ENCODE measurements at places on chromosomes 7 and 10. TPM values are rescaled to one million over a fixed set of nuclear protein-coding genes. Genes with fewer than 3 reads are reported as not detected.
A peak's percentile ranks its signal among the peaks of the same experiment; 100 is the strongest.

- H3K36me3 ChIP-seq: no peaks in the 10 kb centered on the region
- no peak for DNase-seq
- no peak overlapping the region for H3K27ac ChIP-seq
Measured at GRCh38 chr7:29765490-29765889, 40.8 kb upstream of the WIPF3 start.

GRCh38 chr7:150826061-150826849 is 25.7 kb downstream of the TMEM176A start:
- no peaks in the 10 kb centered on the region for H3K4me1 ChIP-seq
- H3K36me3 ChIP-seq: no peaks in the 10 kb centered on the region
- H3K27ac ChIP-seq: no peak overlapping the region
- peaks cover 2% of the 10 kb centered on the region for H3K27me3 ChIP-seq

SPDYE2 gene
- total RNA-seq: not detected

DNA sequence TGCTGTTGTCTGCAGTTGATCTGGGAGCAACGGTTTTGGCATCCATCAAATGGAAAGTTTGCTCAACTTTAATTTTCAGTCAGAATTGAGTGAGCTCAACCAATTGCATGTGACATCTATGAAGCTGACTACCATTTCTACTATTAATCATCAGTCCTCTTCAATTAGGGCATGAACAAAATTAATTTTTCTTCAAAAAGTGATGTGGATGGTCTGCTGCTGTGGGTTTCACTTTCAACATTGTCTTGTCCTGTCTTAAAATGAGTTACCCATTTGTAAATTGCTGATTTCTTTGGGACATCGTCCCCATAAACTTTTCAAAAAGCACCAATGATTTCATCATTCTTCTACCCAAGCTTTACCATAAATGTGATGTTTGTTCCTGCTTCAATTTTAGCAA is 176.7 kb upstream of the LRRN3 start:
- H3K4me3 ChIP-seq: peak overlapping the region; percentile 49
- H3K36me3 ChIP-seq: peaks cover 6% of the 10 kb centered on the region
- peaks cover 18% of the 10 kb centered on the region for H3K4me1 ChIP-seq
- no peaks in the 10 kb centered on the region for H3K27me3 ChIP-seq
- no peak overlapping the region for H3K27ac ChIP-seq

GRCh38 chr10:25724241-25724640 is 209.8 kb upstream of the MYO3A start:
- no peaks in the 10 kb centered on the region for H3K4me1 ChIP-seq
- no peak for DNase-seq
- no peak overlapping the region for H3K4me3 ChIP-seq
- H3K27me3 ChIP-seq: peaks cover 5% of the 10 kb centered on the region

DNA sequence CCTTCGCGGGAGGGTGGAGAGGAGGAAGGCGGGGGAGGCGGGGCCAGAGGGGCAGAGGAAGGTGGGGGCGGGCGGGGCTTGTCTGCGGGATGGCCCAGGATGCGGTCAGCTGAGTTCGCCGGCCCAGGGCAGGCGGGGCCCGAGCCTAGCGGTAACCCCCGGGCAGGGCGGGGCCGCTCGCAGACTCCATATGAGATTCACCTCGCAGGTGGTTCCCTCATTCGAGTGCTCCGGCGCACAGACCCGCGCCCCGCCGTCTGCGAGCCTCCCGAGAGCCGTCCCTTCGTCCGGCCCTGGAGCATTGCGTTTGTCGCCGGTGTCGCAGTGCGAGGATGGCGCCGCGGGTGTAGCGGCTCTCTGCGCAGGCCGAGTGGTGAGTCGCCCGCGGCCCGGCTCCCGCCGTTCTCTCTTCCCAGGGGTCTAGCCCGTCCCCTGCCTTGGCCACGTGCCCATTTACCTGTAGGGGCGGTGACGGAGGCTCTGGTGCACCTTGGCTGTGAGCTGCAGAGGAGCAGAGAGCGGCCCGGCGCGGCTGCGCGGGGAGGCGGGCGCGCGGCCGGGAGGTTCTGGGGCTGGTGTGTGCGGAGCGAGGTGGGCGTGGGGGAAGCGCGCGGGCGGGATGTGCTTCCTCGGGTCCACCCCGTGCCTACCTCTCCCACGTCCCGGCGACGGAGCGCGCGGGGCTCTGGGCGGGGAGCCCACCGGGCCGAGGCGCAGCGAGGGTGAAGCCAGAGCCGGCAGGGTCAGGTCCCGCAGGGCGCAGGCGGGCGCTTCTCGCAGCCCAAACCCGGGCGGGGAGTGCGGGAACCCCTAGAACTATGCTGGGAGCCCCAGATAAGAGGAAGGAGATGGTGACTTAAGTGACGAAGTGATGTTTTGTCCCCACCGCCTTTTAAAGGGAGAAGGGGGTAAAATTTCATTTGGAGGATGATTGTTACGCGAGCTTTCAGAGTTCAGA is at the start of gene UPP1:
TSS of gene UPP1 (plus strand) at position 220 of the 958 bp plus-strand sequence. CDS start 5,519 bp downstream, outside the sequence.
- no peak for DNase-seq
- H3K27me3 ChIP-seq: peaks cover 5% of the 10 kb centered on the region
- H3K36me3 ChIP-seq: peaks cover 23% of the 10 kb centered on the region
